ENCODE measurements at places on chromosomes 1 and 21. TPM values are rescaled to one million over a fixed set of nuclear protein-coding genes. Genes with fewer than 3 reads are reported as not detected.

GRCh38 chr1:74681001-74681400, 7.4 kb upstream of the ERICH3 start:
- H3K4me3 ChIP-seq, result no peak overlapping the region
- H3K27me3 ChIP-seq, result no peaks in the 10 kb centered on the region
- H3K27ac ChIP-seq, result no peak overlapping the region

- H3K36me3 ChIP-seq, result no peaks in the 10 kb centered on the region
- H3K4me3 ChIP-seq, result peak within 1 kb of the TSS; percentile 34
- no peaks in the 10 kb centered on the region for H3K4me1 ChIP-seq
- peak within 1 kb of the TSS; percentile 49 for H3K27ac ChIP-seq
- DNase-seq, result no peak
Observed at GRCh38 chr1:190477762-190478148, at the start of gene BRINP3. TSS of gene BRINP3 (minus strand) at chr1:190477864.

DNA sequence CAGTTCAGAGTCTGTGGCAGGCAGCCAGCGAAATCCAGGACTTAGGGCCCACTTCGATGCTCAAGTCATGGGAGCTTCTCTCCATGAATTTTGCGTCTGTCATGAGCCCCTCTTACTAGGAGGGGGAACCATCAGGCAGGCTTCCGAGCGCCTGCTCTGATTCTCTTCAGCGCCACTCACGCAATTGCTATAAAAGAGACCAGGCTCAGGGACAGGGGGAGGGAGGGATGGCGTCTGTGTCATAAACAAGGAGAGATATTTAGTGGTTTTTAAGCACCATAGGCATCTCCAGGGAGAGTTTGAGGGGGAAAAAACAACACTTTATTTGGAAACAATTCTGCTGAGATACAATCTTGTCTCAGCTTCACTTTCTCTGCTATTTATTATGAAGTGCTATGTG, 60.6 kb downstream of the NAV1 start:
- peak overlapping the region; percentile 24 for H3K27ac ChIP-seq
- H3K27me3 ChIP-seq, result no peaks in the 10 kb centered on the region
- DNase-seq, result no peak
- no peak overlapping the region for H3K4me3 ChIP-seq
- no peaks in the 10 kb centered on the region for H3K36me3 ChIP-seq

- no peaks in the 10 kb centered on the region for H3K4me1 ChIP-seq
- H3K27me3 ChIP-seq, result no peaks in the 10 kb centered on the region
- no peaks in the 10 kb centered on the region for H3K36me3 ChIP-seq
- no peak overlapping the region for H3K4me3 ChIP-seq
- no peak overlapping the region for H3K27ac ChIP-seq
Observed at GRCh38 chr21:28943631-28944030, 49.0 kb downstream of the LTN1 start.

- no peak overlapping the region for H3K27ac ChIP-seq
- H3K36me3 ChIP-seq, result no peaks in the 10 kb centered on the region
- no peak overlapping the region for H3K4me3 ChIP-seq
- no peak for DNase-seq
Observed at GRCh38 chr1:156760092-156760795, 7.1 kb upstream of the PRCC start.

CR1 gene
- total RNA-seq, result 0.14 TPM
